ENCODE measurements at places on chromosomes 2 and 18.

DNA sequence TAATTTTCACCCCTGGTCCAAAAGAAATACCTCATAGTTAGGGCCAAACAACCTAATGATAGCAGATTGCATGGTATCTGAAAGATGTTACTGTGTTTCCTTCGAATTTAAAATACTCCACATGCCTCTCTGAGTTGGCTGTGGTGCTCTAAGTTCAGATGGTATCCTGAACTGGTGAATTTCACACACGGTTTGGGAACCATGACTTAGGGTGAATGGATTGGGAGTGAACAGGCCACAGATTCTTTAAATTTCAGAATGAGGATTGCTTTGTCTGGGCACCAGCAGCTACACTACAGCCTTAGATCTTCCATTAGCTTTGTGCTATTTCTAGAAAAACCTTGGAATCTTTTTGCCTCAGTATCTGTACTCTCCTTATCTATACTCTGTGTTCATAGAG, 6.2 kb downstream of the GMCL1 start:
- DNase-seq: no peak

GRCh38 chr2:162182395-162182794, 30.3 kb upstream of the GCG start:
- DNase-seq: no peak

DNA sequence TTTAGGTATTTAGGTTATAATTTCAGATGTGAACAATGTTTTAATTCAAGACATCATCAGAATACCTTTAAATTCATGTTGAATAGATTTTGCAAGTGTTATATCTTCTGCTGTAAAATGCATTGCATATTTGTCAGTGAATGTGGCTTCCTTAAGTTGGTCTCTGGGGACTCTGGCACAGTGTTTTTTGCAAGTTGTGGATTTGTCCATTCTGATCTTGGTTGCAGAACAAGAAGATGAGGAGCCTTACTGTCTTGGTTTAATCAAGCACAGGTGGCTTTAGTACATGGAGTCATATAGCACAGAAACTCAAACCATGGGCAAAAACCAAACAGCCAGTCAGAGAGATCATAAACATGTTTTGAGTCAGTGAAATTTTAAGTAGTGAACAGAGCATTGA, 135.7 kb downstream of the ARHGAP28 start:
- no peak for DNase-seq

DNA sequence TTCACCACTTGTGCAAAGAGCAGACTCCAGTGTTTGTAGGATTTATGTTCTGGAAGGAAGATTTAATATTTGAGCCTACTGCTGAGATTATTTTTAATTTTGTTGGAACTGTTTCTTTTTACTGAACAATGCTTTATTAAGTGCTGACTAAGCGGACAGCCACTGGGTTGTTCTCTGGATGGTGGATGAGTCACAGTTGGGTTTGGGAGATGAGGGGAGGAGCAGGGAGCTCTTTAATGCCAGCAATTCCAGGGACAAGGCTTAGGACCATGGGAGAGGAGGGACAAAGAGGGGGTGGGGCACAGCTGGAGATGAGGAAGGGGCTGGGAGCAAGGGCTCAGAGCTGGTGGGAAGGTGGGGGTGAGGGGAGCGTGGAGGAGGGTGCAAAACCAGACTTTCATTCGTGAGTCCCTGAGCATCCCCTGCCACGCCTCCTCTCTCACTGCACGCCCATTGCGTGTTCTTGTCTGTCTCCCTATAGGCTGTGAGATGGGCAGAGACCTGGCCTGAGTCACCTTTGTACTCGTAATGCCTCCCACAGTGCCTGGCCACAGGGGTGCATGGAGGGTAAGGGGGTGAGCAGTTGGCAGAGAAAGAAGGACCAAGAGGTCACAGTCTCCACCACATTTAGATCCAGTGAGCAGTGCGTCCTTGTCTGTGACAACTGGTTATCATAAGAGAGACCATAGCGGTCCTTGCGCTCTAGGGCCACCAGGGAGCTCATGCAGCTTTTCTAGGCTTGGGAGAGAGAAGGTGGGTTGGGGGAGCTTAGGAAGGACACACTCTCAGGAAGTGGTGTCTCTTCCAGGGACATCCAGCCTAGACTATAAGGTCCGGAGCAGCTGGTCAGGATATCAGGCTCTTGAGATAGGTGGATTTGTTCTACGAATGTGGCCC, 18.4 kb downstream of the SLC4A3 start:
- DNase-seq: peak; percentile 71
